ENCODE measurements at places on chromosomes 7 and 10. TPM values are rescaled to one million over a fixed set of nuclear protein-coding genes. Genes with fewer than 3 reads are reported as not detected.

Gene TLX1
- total RNA-seq, result not detected

Gene TRPV6
- 0.10 TPM for total RNA-seq

Gene LHPP
- total RNA-seq, result 15.0 TPM

Gene CDC14C
- not detected for total RNA-seq

Gene OR13A1
- total RNA-seq, result not detected

Gene PNPLA8
- 82.4 TPM for total RNA-seq

Gene WNT8B
- 0.10 TPM for total RNA-seq

Gene LDB3
- total RNA-seq, result 1.7 TPM

Gene KNDC1
- 14.3 TPM for total RNA-seq

Gene TRPV5
- 0.11 TPM for total RNA-seq

Gene ACTR3C
- 5.6 TPM for total RNA-seq

Gene HOXA7
- 12.6 TPM for total RNA-seq

Gene VAX1
- not detected for total RNA-seq

Gene NKX1-2
- 1.3 TPM for total RNA-seq

Gene ECHDC3
- total RNA-seq, result 5.9 TPM

Gene ANKRD2
- 0.44 TPM for total RNA-seq

Gene NXPH1
- total RNA-seq, result 60.7 TPM

Gene ZNF727
- total RNA-seq, result 0.50 TPM

Gene ANKRD30A
- not detected for total RNA-seq

Gene SEMA3C
- total RNA-seq, result 159 TPM

Gene SNCG
- total RNA-seq, result 169 TPM

Gene POM121C
- 17.4 TPM for total RNA-seq

Gene GIMAP5
- total RNA-seq, result 20.1 TPM

Gene TMEM273
- 10.9 TPM for total RNA-seq

Gene C7orf57
- total RNA-seq, result 1.8 TPM

Gene HELLS
- 27.3 TPM for total RNA-seq

Gene MYL10
- not detected for total RNA-seq

Gene ANKRD22
- total RNA-seq, result 0.59 TPM

Gene WEE2
- 0.30 TPM for total RNA-seq

Gene LRRD1
- total RNA-seq, result 0.39 TPM

Gene ASZ1
- total RNA-seq, result not detected

Gene MMRN2
- total RNA-seq, result 14.9 TPM

Gene CALML3
- not detected for total RNA-seq

Gene PVRIG
- not detected for total RNA-seq

Gene IFIT1B
- total RNA-seq, result 1.4 TPM
